ENCODE measurements at places on chromosomes 7 and 10.

- no peak for DNase-seq
Observed at GRCh38 chr10:110853921-110854605, 17.7 kb upstream of the PDCD4 start.

- DNase-seq: no peak
Observed at GRCh38 chr7:89023877-89024276, 228.3 kb upstream of the TEX47 start.

DNA sequence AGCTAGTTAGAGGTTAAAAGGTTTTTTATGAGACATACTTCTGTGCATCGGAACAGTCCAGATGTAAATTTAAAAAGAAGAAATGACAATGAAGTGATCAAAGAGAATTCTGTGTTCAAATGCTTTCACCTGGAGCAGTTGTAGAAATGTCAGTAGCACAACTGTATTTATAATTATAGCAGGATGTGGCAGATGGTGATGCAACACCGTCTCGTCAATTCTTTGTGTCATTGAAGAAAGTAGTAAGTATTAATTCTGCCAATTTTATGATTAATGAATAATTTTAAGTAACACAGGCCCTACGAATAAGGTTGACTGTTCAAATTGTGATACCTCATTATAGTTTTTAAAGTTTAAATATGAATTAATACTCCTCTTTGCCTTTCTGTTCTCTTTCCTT, 171.1 kb downstream of the ADK start:
- DNase-seq: no peak

GRCh38 chr10:15262036-15262713, 93.7 kb upstream of the NMT2 start:
- no peak for DNase-seq

DNA sequence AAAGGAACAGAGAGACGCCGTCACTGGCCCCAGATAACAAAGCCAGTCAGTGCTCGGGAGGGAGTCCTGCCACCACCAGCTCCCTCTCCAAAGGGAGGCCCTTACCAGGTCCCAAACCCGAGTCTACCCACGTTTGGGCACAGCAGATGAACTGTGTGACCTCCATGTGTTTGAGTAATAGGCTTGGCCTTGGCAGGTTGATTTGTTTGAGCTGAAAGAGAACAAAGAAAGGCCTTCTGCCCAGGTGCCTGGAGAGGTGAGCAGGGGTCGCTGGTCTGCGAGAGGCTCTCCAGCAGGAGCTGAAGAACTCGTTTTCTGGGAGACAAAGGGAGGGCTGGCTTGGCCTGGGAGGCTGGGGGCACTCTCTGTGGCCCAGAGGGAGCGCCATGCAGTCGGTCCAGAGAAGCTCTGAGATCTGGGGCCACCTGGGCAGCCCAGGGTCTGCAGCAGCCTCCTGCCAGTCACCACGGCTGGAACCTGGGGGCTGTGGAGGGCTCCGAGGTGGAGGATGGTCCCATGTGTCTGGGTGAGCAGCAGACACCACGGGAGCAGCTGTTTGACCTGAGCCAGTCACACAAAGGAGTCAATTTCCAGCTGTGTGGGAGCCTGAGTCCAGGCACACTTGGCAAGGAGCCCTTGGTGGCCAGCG, 99.7 kb downstream of the PAXIP1 start:
- no peak for DNase-seq

DNA sequence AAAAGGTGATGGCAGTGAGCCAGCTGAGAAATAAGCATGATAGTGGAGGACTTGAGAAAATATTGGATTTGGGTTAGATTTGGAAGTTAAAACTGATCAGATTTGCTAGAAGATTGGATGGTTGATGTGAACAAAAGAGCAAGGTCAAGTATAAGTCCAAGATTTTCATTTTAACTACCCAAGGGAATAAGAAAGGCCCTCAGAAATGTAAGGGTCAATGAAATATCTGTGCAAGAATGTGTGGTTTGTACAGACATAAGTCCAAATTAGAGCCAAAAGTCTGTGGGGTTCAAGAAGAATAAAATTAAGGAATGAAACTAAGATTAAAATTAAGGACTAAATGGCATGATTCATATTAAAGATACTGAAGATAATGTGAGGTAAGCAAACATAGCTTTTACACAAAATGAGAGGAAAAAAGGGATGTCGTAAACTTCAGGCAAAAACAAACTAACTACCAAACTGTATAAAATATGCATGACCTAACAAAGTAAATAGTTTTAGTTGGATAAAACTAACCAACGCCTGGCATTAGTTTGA, 78.4 kb upstream of the CACNA2D1 start:
- DNase-seq: no peak

DNA sequence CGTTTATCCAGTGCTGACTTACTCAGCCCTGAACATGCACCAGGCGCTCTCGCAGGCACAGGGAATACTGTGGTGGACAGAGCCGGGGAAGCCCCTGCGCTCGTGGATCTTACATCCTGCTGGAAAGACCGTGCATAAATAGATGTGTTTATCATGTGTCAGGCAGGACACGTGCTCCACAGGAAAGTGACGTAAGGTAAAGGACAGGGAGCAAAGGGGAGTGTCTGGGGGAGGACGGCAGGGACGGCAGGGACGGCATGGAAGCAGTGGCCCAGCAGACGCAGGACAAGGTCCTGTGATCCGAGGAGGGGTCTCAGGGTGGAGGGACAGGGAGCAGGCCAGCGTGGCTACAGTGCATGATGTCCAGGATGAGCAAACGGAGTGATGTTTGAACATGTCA, 410.5 kb downstream of the PAXIP1 start:
- no peak for DNase-seq

GRCh38 chr7:133186060-133186459, 66.8 kb upstream of the EXOC4 start:
- DNase-seq: no peak

GRCh38 chr7:116802746-116803152, 59.6 kb upstream of the CAPZA2 start:
- no peak for DNase-seq

GRCh38 chr10:42637648-42638054, 719 bp downstream of the ZNF33B start:
- DNase-seq: no peak

DNA sequence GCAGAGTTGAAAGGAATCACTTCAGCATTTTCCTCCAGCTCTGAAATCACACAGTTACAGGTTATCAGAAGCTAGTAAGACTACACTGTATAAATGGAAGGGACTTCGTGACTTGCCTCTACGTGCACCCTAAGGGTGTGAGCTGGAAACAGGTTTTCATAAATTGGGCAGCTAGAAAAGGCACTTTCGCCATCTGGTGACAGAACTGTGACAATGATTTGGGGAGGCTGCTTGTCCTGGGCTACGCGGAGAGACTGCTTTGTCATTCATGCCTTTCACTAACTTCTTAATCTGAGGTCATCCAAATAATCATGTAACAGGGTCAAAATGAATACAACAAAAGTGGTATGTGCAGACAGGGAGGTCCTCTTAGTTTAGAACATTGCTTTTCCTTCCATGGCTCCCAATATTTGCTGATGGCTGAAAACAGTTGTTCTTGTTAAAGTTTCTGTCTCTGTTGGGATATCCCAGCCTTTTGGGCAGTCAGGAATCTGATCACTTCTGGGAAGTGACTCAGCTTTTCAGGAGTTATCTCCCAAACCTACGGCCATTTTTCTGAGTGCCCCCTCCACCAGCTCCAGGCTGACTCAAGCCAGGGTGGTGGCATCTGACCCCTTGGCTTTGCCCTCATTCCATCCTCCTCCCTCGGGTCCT, 17.8 kb downstream of the VWC2 start:
- no peak for DNase-seq

DNA sequence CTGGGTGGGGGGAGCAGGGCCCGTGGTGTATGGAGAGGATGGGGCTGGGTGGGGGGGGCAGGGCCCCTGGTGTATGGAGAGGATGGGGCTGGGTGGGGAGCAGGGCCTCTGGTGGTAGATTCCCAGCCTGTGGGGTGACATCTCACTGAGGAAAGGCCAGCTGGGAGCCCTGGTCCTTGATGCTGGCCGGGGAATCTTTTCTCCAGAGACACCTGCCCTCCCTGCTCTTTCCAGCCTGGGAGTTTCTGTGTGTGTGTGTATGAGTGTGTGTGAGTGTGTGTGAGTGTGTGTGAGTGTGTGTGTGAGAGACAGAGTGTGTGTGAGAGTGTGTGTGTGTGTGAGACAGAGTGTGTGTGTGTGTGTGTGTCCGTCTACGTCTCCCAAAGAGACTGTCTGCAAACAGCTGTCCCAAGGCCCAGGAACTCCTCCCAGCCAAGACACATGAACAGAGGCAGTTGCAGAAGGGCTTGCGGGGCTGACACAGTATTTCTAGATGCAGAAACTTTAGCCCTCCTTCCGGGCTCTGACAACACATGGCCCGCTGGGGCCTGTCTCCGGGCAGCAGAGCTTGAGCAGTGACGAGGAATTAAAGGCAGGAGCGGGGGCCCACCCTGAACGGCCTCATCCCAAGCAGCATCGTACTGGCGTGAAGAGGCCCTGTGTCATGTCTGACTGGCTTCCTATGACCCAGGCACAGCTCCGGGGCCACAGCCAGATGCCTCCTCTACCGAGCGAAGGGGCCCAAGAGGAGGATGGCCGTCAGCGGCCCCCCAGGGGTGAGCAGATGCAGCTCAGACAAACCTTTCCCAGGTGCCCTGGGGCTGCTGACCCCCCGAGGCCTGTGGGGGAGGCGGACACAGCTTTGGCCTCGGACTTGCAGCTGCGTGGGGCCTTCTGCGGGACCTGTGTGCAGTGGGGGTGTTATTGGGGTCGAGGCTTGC, 24.3 kb downstream of the FAM20C start:
- DNase-seq: no peak

DNA sequence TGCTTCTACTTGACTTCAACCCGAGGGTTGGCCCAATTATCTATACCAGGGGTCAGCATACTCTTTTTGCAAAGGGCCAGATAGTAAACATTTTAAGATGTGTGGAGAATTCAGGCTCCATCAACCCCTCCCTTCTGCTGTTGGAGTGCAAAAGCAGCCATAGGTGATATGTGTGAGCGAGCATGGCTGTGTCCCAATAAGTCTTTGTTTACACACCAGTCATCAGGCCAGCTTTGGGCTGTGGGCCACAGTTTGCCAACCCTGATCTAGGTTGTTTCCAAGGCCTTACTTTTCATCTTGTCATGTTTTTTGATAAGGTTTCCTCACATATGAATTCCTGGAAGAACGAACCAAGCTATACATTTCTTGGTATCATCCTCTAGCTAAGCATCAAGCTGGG, 136.9 kb upstream of the VIPR2 start:
- no peak for DNase-seq

DNA sequence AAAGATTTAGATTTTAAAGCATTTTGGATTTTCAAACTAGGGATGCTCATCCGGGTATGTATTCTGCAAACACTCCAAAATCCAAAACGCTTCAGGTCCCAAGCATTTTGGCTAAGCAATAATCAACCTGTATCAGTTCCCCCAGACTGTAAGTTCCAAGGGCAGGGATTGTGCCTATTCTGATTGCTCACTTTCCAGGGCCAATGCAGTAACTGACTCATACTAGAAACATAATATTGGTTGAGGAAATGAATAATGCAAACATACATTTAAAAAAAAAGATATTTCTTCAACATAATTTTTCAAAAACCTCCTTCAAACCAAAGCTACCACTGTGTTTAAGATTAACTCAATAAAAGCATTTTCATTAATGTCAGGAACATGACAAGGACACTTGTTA, 69.5 kb downstream of the HIBADH start:
- no peak for DNase-seq
